ENCODE measurements at places on chromosomes 2 and 18.

DNA sequence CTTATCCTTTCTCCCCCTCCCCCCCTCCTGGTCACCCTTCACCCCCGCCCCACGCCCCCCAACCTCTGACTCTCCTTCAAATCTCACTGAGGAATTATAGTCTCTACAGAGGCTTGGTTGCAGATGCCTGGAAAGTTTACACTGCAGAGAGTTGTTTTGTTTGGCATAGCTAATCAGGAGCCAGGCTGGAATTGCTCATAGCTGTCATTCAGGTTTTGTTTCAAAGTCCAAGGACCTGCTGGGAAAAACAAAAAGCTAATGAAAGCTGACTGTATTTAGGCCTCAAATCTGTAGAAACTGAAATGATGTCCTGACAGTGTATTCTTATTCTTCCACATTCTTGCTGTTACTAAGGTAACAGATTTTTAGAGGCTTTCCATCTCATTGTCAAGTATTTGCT, 22.6 kb downstream of the GREB1L start:
- DNase-seq: peak; percentile 58

GRCh38 chr2:59150217-59150849, 909.2 kb upstream of the FANCL start:
- no peak for DNase-seq

GRCh38 chr2:144339048-144339447, 180.9 kb downstream of the ZEB2 start:
- DNase-seq: no peak

GRCh38 chr2:175880-176820, 87.7 kb downstream of the SH3YL1 start:
- no peak for DNase-seq

DNA sequence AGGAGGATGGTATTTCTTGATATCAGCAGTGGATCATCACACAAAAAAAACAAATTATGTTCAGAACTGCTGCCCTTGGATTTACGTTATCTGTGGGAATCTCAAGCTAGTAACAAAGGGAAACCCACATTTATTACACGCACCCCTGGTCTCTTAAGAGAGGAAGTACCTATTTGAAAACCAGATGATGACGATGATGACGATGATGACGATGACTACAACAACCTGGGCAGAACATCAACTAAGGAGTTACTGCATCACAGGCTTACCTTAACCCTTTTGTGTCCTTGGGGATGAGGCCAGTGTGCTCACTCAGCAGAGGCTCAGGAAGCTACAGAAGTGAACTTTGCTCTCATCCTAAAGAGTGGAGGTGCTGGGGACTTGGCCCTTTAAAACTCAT, 169.4 kb downstream of the FSHR start:
- no peak for DNase-seq

DNA sequence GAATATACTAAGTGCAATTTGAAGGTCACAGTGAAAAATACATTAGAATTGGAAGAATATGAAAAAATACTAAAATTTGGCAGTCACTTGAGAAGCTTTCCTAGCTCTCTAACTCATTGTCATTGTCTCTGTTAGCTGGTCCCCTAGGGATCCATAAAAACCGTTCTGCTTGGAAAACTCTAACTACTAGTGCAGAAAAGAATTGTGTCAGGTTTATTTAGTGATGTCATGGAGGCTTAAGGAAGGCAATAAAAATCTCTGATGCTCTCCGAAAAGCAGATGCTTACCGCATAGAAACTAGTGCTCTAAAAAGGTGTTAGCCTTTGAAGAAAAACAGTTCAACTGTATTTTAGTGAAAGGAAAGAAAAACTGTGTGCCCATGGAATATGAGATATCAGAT, 150.1 kb upstream of the DLGAP1 start:
- no peak for DNase-seq

GRCh38 chr2:130966775-130967490, 126.3 kb downstream of the FAM168B start:
- no peak for DNase-seq

GRCh38 chr2:460861-461260, 173.0 kb upstream of the ALKAL2 start:
- DNase-seq: no peak

DNA sequence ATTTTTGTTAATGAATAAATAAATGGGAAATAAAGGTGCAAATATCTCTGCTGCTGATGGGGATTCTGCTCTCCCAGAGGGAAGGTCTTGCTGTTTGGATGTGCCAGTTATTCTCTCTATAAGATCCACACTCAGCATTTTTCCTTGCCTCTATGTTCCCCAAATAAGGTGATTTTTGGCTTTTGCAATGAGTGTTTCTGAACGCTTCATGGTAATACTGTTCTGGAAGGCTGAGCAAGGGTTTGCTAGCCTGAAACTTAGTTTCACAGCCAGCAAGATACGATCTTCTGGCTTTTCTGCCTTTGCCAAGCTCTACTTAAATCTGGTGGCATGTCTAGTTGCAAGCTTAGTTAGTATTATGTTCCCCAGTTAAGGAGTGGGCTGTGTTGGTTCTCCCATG, 114.6 kb downstream of the LPIN1 start:
- no peak for DNase-seq

GRCh38 chr2:28133778-28134177, 243.2 kb downstream of the BABAM2 start:
- DNase-seq: no peak

DNA sequence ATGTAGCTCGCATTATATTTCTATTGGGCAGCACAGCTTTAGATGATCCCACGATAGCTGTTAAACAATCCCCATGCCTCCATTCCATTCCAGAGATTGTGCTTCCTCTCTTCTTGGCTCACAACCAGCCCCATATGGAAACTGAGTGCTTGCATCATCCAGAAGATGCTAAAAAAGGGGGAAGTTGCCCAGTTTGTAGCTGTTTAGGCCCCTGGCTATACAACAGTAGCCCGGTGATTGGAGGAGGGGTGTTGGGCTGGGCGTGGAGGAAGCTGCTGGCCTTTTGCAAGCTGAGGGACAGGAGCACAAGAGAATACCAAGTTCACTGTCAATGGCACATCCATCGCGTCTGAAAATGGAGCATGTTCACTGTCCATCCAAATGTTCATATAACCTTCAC, 360.2 kb downstream of the ALK start:
- no peak for DNase-seq

DNA sequence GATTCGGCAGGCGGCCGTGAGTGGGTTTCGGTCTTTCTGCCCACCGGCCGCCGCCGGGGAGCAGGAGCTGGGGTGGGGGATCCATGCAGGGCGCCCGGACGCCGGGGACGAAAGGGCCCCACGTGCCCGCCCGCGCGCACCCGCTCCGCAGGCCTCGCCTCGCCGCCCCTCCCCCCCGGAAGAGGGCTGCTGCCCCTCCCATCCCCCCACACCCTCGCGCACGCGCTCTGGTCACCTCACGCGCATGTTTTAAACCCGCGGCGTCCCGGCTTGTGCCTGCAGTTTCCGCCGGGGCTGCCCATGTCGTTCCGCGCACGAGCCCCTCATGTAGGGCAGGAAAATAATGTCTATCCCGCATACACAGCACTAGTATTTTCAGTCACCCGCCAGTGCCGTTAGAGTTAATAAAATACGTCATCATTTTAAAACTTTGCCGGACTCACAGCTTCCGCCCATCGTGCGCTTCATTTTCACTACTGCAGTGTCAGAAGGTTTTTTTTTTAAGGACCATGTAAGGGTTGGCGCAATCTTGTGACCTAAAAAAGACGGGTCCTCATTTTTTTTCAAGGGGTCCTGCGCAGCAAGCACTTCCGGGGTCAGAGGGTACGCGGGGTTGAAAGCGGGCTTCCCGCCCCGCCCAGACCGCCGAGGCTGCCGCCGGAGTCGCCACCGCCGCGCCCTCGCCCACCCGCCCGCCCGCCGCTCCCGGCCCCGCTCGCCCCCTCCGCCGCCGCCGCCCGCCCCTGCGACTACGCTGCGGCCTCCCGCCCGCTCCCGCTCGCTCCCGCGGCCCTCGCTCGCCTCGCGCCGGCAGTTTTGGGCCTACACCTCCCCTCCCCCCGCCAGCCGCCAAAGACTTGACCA, at the start of gene PCBP1:
Gene PCBP1 (plus strand): TSS at position 640 of the 864 bp plus-strand sequence. CDS start 267 bp downstream, outside the sequence.
- peak; percentile 95 for DNase-seq

DNA sequence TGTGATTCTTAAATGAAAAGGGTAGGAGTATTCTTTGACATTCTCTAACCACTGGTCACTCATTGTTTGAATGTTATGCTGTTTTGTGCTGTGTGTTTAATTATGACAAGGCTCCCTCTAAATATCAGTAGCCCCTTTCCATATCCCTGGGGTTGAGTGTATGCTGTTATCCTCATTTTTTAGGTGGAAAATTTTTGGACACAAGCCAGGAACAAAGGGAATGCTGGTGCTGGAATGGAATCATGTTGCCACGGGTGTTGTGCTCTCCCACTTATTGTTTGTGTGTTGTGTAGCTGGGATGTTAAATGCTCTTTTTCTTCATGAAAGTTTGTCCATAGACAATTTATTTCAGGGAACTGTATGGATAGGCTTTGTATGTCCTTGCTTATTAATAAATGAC, 43.3 kb downstream of the ZNF532 start:
- DNase-seq: no peak

- DNase-seq: no peak
Measured at GRCh38 chr18:63818212-63818611, 43.0 kb downstream of the SERPINB7 start.

DNA sequence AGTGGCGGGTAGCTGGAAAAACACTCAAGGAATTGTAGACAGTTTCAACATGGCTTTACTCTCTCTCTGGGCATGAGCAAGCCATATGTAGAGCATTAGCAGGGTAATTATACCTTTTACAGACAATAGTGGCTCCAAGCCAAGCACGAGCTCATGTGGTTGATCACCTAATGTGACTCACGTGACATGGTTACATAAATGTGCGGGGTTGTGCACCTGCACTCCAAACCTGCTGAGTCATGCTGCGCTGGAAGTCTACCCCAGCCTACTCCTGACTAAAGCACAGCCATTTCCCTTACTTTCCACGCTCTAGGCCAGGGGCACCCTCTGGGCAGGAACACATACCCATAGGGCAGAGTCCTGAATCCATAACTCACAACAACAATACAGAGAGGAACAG, 232.8 kb downstream of the MBD5 start:
- peak; percentile 5 for DNase-seq

GRCh38 chr2:196274387-196274809, 103.0 kb upstream of the STK17B start:
- DNase-seq: peak; percentile 28

GRCh38 chr2:220767591-220768255, 804.4 kb downstream of the EPHA4 start:
- DNase-seq: no peak

All from NCI-H82 (cell line).